GM03348 (cell line): ENCODE measurements at places on chromosomes 7 and 10.

DNA sequence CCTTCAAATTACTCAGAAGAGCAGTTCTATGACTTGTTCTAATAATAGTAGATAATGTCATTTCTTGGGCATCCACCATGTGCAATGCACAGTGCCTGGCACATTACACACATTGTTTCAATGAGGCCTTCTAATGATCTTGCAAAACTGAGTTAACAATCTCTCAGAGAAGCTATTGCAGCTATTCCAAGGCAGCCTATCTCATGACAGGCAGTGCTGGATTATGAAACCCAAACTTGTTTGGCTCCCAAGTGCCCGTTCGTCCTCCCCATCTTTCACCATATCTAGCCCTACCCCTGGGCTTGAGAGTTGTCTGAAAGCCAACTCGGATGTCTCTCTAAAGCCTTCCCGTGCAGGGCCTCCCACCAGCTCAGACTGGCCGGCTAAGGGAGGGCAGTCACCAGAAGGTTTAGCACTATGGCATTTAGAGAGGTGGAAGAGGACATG is 405.1 kb downstream of the PLXNA4 start:
- no peak for DNase-seq

DNA sequence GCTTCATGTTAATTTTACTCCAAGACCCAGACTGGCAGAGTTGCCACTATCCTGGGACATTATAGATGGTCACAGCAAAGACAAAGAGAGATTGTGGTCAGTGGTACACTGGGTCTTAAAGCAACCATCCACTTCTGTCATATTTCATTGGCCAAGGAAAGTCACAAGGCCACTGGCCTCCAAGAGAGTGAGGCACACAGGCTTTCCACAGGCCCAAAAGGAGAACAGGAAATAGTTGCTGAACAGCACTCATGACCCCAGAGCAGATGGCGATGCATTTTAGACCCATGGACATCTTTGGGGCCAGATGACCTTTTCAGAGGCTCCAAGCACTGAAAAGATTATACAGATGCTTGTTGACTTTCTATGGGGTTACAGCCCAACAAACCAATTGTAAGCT is 97.4 kb downstream of the ARID5B start:
- no peak for DNase-seq

- no peak for DNase-seq
Observed at GRCh38 chr7:77532247-77532646, 4.8 kb upstream of the PTPN12 start.

DNA sequence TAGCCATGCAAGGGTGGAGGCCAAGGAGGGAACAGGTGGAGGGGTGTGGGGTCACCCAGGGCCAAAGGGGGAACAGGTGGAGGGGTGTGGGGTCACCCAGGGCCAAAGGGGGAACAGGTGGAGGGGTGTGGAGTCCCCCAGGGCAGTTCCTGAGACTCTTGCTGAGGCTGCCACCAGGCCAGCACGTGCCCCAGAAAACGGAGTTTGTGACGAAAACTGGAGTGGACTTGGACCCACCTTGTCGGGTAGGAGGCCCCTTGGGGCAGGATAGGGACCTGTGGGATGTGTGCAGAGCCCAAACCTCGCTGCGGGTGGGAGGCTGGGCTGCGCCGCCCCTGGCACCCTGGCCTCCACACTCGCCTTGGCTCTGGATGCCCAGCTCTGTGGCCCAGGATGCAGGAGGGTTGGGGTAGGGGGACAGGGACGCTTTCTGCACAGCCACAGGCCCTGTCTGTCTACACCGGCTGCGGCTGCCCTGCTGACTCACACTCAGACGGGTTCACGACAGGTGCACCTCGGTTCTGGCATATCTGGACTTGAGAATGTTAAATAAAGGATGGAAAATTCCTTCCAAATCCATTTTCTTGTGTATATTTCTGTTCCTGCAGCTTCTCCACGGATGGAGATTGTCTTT is 562 bp upstream of the ADGRA1 start:
- no peak for DNase-seq
